ENCODE measurements at places on chromosomes 5 and 9. TPM values are rescaled to one million over a fixed set of nuclear protein-coding genes. Genes with fewer than 3 reads are reported as not detected.

The NR4A3 gene
- total RNA-seq = 23.3 TPM

The VPS13A gene
- 37.8 TPM for total RNA-seq

The SLC6A7 gene
- 0.25 TPM for total RNA-seq

The DDX41 gene
- total RNA-seq = 125 TPM

The PCDHGC4 gene
- 4.9 TPM for total RNA-seq

The RUFY1 gene
- total RNA-seq = 35.6 TPM

The SLC36A2 gene
- not detected for total RNA-seq

The RGS3 gene
- total RNA-seq = 27.0 TPM

The GABBR2 gene
- total RNA-seq = not detected

The ALDOB gene
- total RNA-seq = not detected

Measured in vagina (tissue), 2 donors.